ENCODE measurements at places on chromosomes 12 and 14.

- DNase-seq = no peak
Measured at GRCh38 chr14:90573385-90574105, 176.7 kb downstream of the CALM1 start.

DNA sequence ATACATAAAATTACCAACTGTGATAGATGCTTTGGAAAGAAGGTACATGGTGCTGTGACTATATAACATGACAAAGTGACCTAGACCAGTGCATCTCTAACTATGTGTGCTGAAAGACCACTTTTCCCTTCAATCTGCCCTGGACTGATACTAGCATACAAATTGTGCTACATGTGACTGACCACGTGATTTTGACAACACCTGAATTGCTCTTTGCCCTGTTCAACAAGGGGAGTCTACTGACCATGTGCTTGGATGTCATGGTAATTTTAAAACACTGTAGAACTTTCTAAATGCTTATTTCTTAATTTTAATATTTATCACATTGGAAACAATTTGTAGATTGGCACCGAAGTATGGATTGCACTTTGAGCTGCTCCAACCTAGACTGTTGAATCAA lies 142.4 kb downstream of the CAND1 start:
- no peak for DNase-seq

DNA sequence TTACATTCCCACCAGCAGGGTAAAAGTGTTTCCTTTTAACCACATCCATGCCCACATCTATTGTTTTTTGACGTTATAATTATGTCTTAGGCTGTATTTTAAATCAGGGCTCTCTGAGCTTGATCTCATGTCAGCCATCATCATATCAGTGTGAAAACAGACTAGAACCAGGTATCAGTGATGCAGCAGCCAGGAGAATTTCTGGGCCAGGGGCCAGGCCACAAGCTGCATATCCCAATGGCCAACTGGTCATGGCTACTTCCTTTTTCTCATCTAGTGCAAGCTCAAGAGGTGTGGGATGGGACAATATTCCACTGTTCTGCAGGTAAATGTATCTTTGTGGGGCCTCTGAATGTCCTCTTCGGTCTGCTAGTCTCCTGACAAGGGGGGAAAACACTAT lies 125.1 kb downstream of the CRADD start:
- DNase-seq = no peak

DNA sequence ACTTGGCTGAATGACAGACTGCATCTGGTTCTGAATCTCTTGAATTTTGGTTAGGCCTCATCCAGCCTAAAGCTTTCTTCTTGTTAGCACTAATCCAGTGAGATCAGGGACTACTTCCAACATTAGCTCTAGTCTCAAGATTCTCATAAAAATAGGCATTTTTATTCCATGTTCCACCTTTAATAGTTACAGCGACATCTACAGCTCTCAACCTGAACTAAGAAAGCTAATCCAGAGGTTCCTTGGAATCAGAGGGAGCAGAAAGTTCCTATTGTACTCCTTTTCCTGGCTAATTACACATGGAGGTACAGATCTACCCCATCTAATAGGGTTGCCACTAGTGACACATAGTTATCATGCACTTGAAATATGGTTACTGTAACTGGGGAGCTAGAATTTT lies 391.9 kb downstream of the RMST start:
- DNase-seq = no peak

GRCh38 chr12:16618256-16618655 lies 12.3 kb upstream of the LMO3 start:
- DNase-seq = no peak
